ENCODE measurements at places on chromosomes 7 and 10. TPM values are rescaled to one million over a fixed set of nuclear protein-coding genes. Genes with fewer than 3 reads are reported as not detected.

GRCh38 chr10:23493711-23494110 lies 54.8 kb downstream of the OTUD1 start:
- DNase-seq: no peak

DNA sequence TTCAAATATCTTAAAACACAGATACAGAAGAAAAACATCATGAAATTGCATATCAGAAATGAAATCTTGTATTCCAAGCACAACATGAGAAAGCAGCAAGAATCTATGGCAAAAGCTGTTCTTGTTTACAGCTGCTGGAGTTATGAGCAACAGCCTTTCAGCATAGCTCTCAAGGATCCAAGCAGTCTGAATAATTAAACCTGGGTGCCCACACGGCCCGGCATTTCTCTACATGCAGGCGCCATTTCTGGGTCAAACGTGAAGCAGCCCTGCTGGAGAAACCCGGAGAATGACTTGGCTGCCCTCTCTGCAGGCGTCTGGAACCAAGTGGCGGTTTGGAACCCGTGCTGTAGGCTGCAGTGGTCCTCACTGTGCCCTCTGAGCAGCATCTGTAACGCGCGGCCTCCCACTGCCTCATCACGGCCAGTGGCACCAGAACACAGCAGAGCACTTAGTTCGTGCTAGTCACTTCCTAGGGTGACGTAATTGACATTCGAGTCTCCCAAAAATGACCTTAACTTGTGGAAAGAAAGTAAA lies 213.0 kb downstream of the TCERG1L start:
- DNase-seq: no peak

Gene CALD1
- 71.8 TPM for total RNA-seq

Gene PTF1A
- total RNA-seq: not detected

DNA sequence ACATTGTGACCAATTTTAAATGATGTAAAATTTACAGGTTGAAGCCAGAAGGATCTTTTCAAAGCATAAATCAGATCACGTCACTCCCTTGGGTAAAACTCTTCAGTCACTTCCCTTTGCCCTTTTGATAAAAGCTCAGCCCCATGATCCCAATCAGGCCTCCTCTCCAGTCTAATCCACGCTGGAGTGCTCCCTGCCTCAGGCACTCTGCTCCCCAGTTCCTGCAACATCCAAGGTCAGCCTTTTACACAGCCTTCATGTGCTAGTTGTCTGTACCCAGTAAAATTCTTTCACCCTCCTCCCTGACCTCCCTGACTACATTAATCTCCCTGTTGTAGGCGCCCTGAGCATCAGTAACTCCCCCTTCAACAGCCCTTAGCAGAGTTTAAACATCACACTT lies 14.1 kb downstream of the ELMO1 start:
- no peak for DNase-seq

Gene IFIT1
- total RNA-seq: 2.4 TPM

DNA sequence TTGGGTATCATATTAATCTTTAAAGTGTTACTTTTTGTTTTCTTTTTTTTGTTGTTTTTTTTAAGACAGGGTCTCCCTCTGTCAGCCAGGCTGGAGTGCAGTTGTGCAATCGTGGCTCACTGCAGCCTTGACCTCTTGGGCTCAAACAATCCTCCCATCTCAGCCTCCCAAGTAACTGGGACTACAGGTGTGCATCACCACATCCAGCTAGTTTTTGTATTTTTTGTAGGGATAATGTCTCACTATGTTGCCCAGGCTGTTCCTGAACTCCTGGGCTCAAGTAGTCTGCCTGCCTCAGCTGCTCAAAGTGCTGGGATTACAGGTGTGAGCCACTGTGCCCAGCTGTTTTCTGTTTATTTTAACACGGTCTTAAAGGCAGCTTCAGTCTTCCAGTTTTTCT lies 23.3 kb downstream of the KMT2E start:
- no peak for DNase-seq

Gene TSPAN12
- 15.7 TPM for total RNA-seq

Gene CDHR3
- 5.4 TPM for total RNA-seq

DNA sequence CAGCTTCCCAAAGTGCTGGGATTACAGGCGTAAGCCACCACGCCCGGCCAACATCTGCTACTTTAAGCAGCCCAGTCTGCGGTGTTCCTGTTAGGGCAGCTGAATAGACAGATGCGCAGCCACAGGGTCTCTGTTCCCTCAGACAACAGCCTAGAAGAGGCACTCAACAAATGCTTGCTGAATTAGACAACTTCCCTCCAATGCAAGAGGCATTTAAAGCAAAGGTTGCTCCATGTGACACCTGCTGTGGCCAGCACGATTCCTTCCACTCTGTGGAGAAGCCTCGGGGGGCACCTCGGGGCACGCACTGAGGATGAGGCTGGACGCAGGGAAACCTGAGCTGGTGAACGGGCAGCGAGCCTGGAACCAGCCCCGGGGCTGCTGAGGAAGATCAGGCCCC lies 237.8 kb downstream of the MAD1L1 start:
- DNase-seq: no peak

Gene INHBA
- not detected for total RNA-seq

GRCh38 chr10:116629340-116629739 lies 8.6 kb downstream of the PNLIPRP2 start:
- DNase-seq: no peak

- DNase-seq: no peak
Observed at GRCh38 chr10:12834721-12835120, 166.8 kb downstream of the CCDC3 start.

Gene GNGT1
- 0.65 TPM for total RNA-seq

Gene CNPY4
- 27.9 TPM for total RNA-seq

DNA sequence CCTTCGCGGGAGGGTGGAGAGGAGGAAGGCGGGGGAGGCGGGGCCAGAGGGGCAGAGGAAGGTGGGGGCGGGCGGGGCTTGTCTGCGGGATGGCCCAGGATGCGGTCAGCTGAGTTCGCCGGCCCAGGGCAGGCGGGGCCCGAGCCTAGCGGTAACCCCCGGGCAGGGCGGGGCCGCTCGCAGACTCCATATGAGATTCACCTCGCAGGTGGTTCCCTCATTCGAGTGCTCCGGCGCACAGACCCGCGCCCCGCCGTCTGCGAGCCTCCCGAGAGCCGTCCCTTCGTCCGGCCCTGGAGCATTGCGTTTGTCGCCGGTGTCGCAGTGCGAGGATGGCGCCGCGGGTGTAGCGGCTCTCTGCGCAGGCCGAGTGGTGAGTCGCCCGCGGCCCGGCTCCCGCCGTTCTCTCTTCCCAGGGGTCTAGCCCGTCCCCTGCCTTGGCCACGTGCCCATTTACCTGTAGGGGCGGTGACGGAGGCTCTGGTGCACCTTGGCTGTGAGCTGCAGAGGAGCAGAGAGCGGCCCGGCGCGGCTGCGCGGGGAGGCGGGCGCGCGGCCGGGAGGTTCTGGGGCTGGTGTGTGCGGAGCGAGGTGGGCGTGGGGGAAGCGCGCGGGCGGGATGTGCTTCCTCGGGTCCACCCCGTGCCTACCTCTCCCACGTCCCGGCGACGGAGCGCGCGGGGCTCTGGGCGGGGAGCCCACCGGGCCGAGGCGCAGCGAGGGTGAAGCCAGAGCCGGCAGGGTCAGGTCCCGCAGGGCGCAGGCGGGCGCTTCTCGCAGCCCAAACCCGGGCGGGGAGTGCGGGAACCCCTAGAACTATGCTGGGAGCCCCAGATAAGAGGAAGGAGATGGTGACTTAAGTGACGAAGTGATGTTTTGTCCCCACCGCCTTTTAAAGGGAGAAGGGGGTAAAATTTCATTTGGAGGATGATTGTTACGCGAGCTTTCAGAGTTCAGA lies at the start of gene UPP1:
TSS of gene UPP1 (plus strand) at position 220 of the 958 bp plus-strand sequence. CDS start 5,519 bp downstream, outside the sequence.
- peak; percentile 65 for DNase-seq

Gene IFIT1B
- not detected for total RNA-seq

Data from neural crest cell (in vitro differentiated cells).